ENCODE measurements at places on chromosomes 1 and 21.
A peak's percentile ranks its signal among the peaks of the same experiment; 100 is the strongest.

GRCh38 chr1:2272686-2273400 is 44.7 kb downstream of the SKI start:
- peak; percentile 24 for DNase-seq

DNA sequence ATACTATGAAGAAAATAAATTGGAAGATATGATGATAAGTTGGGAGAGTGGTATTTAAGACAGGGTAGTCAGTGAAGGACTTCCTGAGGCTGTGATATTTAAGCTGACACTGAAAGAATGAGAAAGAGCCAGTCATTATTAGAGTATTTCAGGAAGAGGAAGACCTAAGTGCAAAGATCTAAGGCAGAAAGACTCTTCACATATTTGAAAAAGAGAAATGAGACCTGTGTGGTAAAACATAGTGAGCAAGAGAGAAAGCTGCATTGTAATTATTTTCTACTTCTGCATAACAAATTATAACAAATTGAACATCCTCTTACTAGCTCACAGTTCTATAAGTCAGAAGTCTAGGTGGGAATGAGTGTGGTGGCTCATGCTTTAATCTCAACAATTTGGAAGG is 34.6 kb upstream of the DOCK7 start:
- peak; percentile 55 for DNase-seq

- no peak for DNase-seq
Measured at GRCh38 chr1:200328379-200328778, 81.5 kb downstream of the ZNF281 start.

- peak; percentile 82 for DNase-seq
Measured at GRCh38 chr1:202010180-202011015, at the start of gene ELF3. ELF3 (plus strand) TSS chr1:202010587; CDS start chr1:202011137, 550 bp downstream.

GRCh38 chr1:67285780-67286488 is 21.7 kb upstream of the IL12RB2 start:
- no peak for DNase-seq

GRCh38 chr1:1115786-1116700 is at the start of gene C1orf159:
C1orf159 (minus strand) TSS chr1:1116089; CDS start chr1:1091543, 24,546 bp downstream.
- DNase-seq = peak; percentile 100

DNA sequence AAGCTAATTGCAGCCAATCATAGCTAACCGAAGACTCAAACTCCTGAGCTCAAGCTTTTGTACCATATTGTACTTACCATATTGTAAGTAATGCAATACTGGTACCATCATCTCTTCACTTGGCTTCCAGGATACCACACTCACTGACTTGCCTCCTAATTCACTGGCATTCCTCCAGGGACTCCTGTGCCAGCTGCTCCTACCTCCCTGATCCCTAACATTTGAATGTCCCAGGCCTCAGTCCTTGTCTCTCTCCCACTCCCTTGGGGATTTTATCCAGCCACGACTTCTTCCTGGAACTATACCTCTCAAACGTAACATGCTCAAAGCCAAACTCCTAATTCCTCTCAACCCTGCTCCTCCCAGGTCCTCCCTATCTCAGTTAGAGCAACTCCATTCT is 33.8 kb downstream of the USP48 start:
- no peak for DNase-seq

DNA sequence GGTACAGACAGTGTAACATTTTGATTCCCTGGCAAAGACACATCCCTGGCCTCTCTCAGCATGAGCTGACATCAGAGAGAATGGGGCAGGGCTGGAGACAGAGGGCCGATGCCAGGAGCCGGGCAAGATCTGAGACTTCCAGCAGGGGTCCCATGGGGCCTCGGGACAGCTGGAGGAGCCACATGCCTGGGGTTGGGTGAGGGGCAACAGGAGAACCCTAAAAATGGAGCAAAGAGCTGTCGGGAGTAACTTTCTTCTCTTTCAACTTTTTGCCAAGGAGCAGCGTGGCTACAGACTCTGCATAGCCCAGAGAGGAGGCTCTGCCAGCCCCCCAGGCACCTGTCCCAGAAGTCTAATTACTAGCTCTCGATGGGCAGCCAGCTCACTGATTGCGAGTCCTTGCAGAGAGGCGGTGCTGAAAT is 130.8 kb downstream of the LACTBL1 start:
- no peak for DNase-seq

DNA sequence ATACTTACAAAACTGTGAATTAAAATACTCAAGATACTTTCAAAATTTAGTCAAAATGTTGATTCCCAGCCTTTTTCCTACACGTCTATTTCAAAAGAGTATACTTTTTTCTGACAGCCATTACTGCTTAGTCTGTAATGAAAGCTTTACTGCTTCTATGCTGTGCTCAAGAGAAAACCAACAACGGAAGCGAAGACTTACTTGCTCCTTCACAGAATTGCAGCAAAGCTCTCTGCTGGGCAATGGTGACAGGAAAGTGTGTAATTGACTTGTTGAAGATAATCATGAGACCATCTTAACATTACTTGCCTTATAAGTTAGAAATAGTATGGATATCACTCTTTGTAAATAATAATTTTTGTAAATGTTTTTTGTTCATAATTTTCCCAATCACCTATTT is 1.7 kb upstream of the DYNLT5 start:
- DNase-seq = no peak

DNA sequence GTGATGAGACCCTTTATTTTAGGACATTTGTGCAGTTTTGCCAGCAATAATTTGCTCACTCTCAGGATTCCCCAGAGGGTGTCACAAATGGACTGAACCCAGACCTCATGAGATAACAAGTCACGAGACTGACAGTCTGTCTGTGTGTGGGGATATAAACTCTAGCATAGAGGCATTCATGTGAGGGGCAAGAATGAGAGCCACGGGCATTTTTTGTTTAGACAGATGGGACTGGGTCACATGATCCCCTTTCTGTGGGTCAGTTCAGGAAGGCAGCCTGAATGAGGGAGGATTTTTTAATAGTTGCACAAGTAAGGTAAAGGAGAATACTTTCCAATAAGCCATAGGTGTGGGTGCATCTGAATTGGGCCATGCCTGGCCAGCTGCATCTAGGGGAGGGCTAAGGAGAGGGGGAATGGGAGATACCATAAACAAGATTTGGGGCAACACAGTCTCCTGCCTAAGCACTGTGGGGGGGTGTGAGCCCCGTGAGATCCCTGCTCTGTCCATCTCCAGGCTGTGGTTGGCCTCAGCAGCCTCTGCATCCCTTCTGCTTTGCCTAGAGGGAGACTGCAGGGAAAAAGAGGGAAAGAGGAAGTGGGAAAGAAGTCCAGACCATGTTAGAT is 66.6 kb downstream of the NAV1 start:
- DNase-seq = no peak

GRCh38 chr1:39671793-39672550 is at the start of gene NT5C1A:
NT5C1A (minus strand) TSS chr1:39672107; CDS start chr1:39672038, 69 bp downstream.
- peak; percentile 74 for DNase-seq

DNA sequence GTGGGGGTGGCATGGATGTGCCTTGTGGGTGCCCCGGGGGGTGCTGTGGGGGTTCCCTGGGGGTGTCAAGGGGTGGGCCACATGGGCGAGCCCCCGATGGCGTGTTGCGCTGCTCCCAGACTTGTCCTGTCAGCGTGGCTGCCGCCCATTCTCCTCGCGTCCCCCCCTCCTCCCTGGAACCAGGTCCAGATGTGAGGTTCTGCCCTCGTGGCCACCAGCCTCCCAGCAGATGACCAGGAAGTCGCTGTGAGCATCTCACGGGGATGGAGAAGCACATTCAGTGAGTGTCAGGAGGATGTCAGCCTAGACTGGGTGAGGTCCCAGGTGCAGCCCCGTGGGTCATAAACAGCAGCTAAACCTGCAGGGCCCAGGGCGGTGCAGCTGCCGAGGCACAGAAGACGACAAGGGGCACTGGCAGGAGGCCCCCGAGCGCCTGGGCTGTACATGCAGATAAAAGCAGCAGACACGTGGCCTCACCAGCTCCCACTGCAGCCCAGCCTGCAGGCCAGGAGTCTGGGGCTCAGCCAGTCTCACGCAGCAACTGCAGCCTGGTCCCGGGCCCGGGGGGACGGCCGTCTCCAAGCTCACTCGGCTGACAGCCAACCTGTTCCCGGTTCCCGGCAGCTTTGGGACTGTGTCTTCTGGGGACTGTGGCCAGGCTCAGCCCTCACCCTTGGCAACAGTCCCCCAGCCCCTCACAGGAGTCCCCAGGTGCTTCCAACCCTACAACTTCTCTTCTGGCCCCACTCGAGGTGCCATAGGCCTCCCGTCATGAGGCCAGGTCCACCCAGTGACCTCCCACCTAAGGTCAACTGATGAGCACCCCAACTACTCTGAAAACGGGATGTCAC is 17.5 kb upstream of the COL6A2 start:
- DNase-seq = no peak

DNA sequence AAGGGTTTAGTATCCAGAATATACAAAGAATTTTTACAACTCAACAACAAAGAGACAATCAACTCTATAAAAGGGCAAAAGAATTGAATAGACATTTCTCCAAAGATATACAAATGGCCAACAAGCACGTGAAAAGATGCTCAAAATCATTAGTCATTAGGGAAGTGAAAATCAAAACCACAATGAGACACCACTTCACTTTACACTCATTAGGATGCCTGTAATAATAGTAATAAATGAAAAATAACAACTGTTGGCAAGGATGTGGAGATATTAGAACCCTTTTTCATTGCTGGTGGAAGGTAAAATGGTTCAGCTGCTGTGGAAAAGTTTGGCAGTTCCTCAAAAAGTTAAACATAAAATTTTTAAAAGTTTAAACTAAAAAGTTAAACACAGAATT is 7.0 kb upstream of the ABCD3 start:
- no peak for DNase-seq

DNA sequence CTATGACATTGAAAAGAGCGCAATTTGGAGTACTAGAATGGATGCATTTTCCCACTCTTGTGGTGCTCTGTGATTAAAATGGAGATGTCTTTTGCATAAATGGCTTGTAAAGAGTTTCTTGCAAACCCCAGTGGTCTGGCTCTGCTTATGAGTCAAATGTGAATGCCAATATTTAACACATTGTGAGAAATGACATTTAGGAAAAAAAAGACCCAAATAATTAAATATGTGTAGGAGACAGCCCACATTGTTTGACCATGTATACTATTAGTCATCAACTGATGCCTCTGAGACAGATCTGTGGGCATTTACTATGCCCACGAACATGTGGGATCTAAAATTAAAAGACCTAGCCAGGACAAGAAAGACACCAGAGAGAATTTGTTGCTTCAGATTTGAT is 22.2 kb upstream of the RUNX1 start:
- no peak for DNase-seq

DNA sequence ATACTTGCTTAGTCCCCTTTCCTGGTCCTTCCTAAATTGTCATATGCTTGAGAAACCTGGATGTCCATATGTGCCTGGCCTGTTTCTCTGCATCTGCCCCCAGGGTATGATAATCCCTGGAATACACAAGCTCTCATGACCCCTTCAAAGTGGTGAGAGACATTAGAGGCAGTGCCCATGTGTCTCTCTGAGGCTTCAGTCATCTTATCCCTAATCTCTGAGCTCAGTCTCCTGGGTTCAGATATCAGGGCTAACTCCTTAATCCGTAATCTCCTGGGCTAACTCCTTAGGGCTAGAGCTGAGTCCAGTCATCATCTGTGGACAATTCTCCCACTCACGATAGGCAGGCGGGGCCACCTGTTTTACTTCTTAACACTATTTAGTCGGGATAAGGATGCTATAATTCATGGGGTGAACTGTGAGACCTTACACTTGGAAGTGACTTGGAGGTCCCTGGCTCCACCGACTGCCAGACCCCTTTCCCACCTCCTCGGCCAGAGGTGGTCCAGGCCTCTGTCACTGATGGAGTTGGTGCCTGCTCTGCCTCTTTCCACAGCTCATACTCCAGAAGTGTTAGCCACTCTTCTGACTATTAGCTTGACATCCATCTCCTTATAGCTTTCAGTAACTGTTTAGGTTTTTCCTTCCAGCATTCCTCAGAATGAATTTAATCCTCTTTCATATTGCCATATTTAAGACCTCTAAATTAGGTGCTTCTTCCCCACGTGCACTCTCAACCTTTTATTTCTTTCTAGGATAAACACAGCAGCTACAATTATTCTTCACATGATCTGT is 22.7 kb downstream of the CCN1 start:
- DNase-seq = no peak

GRCh38 chr1:102800406-102800805 is 307.9 kb downstream of the COL11A1 start:
- no peak for DNase-seq

DNA sequence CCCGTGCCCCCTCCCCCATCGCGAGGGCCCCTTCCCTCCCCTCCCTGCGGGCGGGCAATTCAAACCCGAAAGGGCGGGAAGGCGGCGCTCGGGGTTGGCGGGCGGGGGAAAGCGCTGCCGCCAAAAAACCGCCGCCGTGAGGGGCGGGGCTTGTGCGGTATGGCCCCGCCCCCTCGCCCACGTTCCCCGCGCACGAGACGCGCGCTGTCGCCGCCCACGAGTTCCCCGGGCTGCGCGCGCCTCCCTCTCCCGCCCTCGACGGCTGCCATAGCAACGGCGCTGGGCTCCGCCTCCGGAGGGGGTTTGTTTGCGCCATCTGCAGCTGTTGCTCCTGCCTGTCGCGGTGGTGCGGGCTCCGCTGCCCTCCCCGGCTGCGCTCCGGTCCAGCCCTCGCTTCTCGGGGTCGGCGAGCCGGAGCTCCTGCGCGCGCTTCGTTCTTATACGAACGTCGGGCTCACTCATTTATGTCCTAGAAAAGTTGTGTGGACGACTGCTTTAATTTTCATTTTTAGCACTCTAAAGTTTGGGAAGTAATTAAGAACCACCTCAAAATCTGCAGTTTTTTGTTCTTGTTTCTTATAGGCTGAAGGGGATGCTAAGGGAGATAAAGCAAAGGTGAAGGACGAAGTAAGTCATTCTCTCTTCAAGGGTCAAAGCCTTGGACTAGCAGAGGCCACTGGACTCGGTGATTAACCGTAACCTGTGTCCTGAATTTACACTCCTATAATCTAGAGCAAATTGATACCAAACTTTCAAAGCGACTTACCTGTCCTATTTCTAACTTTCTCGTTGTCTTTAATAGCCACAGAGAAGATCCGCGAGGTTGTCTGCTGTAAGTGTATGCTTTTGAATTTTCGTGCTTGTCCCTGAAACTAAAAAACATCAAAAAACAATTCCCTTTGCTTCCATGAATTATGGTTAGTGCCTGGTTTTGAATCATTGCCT is 933 bp downstream of the HMGN2 start:
- DNase-seq = peak; percentile 99

- no peak for DNase-seq
Measured at GRCh38 chr1:201299968-201300367, 16.7 kb downstream of the PKP1 start.

DNA sequence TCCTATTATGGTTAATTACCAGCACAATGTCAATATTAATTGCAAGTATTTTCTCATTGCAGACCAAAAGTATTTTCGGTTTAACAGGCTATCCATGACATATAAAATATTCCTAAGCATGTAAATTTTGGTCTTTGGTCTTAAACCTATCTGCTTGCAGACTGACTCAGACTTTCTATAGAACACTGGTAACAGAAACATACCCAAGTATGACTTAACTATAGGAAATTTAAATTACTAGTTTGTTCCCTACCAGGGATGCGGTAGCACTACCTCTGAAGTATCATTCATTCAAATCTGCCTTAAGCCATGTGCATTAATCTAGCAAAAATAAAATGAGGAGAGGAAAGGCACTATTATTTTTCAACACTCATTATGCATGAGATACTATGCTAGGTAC is 2.9 kb downstream of the TAF1A start:
- no peak for DNase-seq

GRCh38 chr21:19031953-19032352 is 628.4 kb upstream of the TMPRSS15 start:
- DNase-seq = no peak

GRCh38 chr1:84504580-84505492 is 1.4 kb upstream of the SPATA1 start:
- no peak for DNase-seq

GRCh38 chr1:244967159-244967558 is 102.8 kb upstream of the HNRNPU start:
- DNase-seq = no peak
